ENCODE measurements at places on chromosomes 3 and 15.

DNA sequence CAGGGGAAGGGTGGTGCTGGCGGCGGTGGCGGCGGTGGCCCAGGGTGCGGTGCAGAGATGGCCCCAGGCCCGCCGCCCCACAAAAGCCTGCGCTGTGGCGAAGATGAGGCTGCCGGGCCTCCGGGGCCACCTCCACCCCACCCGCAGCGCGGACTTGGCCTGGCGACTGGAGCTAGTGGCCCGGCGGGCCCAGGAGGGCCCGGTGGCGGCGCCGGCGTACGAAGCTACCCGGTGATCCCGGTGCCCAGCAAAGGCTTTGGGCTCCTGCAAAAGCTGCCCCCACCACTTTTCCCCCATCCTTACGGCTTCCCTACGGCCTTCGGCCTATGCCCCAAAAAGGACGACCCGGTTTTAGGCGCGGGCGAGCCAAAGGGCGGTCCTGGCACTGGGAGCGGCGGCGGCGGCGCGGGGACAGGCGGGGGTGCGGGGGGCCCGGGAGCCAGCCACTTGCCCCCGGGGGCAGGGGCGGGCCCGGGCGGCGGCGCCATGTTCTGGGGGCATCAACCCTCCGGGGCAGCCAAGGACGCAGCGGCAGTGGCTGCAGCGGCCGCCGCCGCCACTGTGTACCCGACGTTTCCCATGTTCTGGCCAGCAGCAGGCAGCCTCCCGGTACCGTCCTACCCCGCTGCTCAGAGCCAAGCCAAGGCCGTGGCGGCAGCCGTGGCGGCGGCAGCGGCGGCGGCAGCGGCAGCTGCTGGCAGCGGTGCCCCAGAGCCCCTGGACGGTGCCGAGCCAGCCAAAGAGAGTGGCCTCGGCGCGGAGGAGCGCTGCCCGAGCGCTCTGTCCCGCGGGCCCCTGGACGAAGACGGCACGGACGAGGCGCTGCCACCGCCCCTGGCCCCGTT, 1.6 kb downstream of the SKOR1 start:
- DNase-seq: peak; percentile 18

- DNase-seq: no peak
Observed at GRCh38 chr3:56962206-56962605, 98.3 kb upstream of the SPATA12 start.

GRCh38 chr3:128210711-128211110, 57.4 kb downstream of the EEFSEC start:
- no peak for DNase-seq

- no peak for DNase-seq
Observed at GRCh38 chr3:85051786-85052185, 93.0 kb downstream of the CADM2 start.

DNA sequence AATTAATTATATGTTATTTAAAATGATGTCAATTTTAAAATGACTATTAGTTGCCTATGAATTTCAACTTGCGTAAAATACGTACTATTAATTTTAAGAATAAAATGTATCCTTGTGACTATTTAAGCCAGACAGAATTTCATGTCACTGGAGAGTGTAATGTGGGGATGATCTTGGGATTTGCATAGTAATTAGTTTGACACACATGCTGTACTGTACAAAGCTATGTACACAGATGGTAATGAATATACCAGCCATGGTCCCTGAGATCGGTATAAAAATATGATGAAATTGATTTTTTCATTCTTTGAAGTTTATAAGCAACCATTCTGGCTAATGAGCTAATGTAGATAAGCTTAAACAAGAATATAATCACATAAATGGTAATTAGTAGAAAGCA, 134.4 kb upstream of the ROBO1 start:
- no peak for DNase-seq

GRCh38 chr15:31262143-31262530, 64.5 kb upstream of the KLF13 start:
- no peak for DNase-seq

DNA sequence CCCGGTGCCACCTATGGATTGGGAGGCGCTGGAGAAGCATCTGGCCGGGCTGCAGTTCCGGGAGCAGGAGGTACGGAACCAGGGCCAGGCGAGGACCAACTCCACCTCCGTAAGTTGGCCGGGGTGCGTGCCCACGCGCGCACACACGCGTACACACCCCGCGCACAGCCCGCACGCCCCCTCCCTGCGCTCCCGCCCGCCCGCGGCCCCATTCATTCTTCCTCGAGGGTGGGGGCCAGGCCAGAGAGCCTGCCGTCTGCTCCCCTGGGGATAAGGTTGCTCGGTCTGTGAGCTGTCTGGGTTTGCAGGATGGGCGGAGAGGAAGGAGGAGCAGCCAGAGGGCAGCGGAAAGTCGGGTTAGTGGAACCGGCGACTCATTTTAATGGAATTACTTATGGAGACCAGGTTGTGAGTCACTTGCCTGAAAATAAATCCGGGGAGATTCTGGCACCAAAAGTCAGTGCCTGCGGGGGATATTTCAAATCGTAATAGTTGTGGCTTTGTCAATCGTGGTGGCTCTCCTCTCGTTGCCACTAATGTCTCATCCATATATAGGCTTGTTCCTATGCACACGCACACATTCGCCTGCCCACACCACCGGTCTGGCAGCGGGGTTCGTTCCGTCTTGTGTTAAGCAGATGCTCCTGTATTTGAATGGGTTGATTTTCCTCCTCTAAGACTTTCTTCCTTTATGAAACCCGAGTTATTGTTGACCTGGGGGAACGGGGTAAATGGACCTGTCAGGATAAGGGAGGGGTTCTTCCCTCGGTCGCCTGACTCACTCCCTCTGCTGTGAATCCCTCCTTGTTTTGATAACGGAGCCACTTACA, 223.4 kb upstream of the IL12A start:
- DNase-seq: peak; percentile 62

DNA sequence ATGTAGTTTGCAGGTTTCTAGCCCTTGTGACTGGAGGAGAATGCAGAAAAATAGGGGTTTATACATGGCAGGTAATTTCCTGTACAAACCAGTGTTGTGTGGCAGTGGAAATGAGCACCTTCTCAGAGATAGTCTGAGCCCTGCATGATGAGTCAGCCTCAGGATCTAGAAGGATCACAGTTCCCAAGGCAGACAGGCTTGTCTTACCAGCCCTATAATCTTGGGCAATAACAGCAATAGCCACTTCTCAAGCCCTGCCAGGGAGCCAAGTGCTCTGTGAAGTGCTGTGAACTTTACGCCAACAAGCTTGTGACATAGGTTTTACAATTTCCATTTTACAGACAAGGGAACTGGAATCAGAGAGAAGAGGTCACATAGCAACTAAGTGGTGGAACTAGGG, 89.4 kb downstream of the CD47 start:
- no peak for DNase-seq

- DNase-seq: no peak
Observed at GRCh38 chr3:52907497-52907896, 10.1 kb upstream of the STIMATE start.

- peak; percentile 65 for DNase-seq
Observed at GRCh38 chr15:73700041-73700842, 16.1 kb downstream of the CD276 start.

DNA sequence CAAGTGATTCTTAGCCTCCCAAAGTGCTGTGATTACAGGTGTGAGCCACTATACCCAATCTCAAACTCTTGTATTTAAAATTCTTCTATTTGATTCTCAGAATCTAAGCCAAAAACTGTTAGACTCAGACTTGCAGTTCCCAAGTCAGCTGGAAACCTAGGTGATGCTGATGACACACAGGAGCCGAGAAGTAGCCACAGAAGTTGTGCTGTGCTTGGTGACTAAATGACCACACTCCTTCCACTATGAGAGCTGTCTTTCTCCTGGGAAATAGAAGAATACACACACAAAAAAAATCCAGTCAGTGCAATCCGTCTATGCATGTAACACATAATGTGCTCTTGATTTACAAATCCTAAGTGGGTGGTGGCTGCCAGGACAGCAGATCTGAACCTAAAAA, 33.9 kb downstream of the ILDR1 start:
- DNase-seq: no peak

DNA sequence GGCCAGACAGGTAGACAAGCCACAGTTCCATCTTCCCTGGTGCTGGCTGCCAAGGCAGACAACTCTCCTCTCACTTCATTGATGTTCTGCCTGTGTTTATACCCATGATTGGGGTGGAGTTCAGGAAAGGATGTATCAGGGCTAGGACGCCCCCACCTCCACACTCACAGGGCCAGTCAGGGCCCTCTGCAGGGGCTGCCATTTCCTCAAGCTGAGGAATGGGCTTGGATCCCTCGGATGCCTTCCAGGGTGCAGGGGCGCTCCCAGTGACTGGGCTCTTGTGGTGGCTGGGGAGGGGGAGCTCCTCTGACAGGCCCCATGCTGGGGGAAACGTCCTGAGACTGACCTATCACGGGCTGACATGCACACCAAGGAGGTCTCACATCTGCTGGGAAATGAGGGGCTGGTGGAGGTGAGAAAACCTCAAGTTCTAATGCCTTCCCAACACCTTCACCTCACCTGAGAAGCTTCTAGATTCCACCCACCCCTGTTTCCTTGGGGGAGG, 31.4 kb downstream of the SEMA7A start:
- no peak for DNase-seq

DNA sequence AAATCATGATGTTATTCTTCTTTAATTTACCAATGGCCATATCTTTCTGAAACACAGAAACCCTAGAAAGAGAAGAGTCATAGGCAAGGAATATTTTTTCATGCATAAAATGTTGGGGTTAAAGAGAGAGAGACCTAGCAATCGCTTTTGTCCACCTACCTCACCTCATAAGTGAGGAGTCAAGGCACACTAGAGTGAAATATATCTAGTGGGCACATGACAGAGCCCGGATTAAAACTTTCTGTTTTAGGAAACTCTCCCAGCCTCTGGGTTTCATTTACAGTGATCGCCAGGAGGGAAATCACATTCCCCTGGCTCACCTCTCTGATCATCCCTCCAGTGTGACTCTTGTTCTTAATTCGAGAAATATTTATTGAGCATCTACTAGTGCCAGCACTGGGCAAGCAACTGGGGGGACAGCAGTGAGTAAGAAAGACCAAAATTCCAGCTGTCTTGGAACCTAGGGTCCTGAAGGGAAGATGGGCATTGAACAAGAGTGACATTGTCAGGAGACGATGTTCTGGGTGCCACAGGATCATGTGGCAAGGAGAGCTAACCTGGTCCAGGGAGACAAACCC, 1.3 kb downstream of the CAPN3 start:
- DNase-seq: no peak

DNA sequence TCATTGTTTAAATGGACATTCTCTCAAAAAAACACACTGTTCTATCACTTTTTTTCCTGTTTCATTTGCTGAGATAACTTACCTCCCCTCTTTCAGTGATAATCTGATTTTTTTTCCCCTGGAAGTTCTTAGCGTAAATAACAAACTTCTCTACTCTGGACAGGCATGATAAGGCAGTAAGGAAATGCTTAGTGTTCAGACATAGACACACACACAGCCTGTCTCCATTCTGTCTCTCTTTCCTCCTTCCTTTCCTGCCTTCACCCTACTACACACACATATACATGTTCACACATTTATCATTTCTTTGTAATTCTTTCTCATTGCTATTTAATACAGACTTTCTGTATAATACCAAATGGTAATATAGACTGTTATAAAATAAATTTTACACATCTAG, 470.8 kb upstream of the ROBO1 start:
- no peak for DNase-seq

DNA sequence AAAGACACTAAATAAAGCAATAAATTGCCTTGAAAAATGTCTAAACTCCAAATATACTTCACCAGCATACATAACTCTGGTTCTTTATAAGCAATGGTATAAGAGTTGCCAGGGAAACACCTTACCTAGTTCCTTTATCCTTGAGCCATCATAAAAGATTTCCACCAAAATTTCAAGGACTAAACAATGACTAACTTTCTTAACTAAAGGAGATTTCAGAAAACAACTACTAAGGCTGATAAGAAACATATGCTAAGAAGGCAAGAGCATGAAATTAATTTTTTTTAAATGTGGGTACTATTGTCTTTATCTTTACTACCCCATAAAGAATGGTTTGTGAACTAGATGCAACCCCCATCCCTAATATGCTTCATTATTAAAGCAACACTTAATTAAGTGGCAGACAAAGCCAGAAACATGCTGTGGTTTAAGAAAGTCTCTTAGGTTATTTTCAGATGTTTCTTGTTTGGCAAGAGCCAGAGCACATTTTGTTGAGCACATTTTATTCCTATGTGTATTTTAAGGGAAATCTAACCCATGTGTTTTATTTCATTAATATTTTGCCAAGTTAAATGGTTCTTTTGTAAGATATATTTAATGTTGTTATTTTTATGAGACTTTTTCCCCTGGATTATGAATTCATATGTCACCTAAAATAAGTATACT, 17.4 kb upstream of the VEPH1 start:
- DNase-seq: no peak
